Activated T-helper 17 cell treated with anti-CD3 and anti-CD28 coated beads, Interleukin-2, amount 50 U/mL, for 72 hours (primary cell): ENCODE measurements at places on chromosomes 3 and 15.

- peak; percentile 65 for ATAC-seq
These were observed 4.7 kb upstream of the TBC1D2B start for GRCh38 chr15:78082106-78082742.

DNA sequence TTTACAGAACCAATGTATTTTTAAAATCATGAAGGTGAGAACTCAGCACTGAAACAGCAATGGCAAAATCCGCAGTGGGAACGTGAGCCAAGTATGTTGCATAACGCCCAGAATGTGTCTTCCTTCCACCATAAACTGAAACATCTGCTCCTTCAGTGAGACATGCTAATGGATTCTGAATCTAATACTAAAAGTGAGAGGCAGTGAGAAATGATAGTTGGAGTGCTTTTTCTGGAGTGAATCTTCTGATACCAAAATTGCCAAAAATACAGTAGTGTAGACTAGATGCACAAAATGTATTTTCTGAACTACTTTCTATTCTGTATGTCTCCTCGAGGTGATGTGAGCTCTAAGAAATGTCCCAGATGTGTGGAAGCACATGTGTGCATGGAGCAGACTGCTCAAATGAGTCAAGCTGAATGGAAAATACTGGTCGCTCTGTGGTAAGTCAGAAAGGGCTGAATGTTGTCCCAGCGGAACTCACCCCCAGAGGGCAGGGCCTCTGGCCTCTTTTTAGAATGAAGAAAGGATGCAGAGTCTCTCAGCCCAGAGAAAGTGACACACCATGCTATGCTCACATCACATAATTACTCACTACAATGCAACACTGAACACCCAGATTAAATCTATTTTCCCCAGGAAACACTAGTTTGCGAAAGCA, 73.0 kb downstream of the ATP10A start:
- ATAC-seq, result peak; percentile 95

- ATAC-seq, result no peak
These were observed 4.1 kb downstream of the MAN2A2 start for GRCh38 chr15:90907051-90907660.

GRCh38 chr3:67349551-67350174, 304.7 kb downstream of the SUCLG2 start:
- ATAC-seq, result peak; percentile 94

GRCh38 chr3:191962324-191962723, 501.4 kb downstream of the PYDC2 start:
- ATAC-seq, result no peak

- ATAC-seq, result no peak
These were observed 12.6 kb downstream of the HAPLN3 start for GRCh38 chr15:88882785-88883184.

DNA sequence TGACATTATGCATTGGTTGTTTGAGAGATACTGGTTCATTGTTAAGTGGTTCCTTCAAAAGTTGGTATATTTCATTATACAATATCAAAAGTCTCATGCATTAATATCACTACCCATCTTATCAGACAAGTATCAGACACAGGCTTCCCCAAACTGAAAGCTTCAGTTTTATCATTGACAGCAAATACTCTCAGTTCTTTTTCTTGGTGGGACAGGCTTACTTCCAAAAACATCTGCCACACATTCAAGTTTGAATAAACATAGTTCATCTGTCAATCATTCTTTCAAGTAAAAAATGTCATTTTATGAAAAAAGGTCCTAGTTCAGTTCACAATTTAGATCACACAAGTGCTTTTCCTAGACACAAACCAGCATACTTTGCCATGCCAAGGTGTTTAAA, 280.0 kb upstream of the TRIM42 start:
- ATAC-seq, result no peak

DNA sequence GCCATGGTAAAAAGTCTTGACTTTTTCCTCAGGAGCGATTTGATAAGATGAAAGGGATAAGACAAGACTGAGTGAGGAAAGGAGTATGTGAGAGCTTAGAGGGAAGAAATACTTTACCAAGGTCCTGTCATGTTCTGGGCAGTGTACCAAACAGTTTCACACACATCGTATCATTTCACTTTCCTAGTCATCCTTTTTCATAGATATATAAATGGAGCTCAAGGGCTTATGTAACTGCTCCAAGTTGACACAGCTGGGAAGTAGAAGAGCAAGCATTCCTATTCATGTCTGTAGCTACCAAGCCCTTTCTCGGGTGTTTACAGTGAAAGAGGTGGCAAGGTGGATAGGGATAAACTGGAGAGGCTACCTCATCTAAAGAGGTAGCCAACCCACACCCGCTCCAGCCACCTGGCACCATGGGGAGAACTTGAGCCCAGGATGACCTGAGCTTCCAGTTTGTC, 57.4 kb downstream of the MRPS25 start:
- no peak for ATAC-seq

- no peak for ATAC-seq
These were observed 78.8 kb upstream of the NSMCE3 start for GRCh38 chr15:29348336-29348914.

DNA sequence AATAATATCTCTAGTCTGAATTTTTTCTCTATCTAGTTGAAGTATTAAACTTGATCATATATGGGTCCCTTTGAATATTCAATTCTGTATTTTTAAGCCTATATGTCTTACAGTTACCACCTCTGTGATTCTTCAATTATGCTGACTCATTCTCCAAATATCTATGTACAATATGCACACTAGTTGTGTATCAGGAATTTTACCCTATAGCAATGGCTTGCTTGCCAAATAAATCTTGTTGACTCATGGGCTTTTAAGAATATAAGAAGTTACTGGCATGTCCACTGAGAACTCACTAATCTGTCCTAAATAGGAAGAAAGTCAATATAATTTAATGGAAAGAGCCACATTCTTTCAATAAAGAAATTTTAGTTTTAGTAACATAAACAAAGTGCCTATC, 656.3 kb downstream of the RBMS3 start:
- ATAC-seq, result no peak

DNA sequence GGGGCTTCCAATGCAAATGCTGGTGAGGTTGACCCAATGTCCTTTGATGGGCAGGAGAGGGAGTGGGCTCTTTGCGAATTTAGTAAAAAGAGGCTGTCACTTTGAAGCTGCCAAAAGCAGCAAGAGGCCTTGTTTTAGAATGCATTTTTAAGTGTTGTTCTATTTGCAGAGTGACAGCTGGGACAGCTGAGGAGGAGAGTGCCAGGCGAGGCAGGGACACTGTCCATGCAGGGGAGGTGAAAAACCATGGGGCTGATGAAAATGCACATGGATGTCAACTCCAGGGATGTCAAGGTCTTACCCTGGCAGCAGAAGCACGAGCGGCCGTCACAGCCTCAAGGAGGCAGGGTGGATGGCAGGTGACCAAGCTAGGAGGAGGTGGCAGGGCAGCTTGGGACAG, 279.8 kb downstream of the ADAMTS17 start:
- no peak for ATAC-seq

DNA sequence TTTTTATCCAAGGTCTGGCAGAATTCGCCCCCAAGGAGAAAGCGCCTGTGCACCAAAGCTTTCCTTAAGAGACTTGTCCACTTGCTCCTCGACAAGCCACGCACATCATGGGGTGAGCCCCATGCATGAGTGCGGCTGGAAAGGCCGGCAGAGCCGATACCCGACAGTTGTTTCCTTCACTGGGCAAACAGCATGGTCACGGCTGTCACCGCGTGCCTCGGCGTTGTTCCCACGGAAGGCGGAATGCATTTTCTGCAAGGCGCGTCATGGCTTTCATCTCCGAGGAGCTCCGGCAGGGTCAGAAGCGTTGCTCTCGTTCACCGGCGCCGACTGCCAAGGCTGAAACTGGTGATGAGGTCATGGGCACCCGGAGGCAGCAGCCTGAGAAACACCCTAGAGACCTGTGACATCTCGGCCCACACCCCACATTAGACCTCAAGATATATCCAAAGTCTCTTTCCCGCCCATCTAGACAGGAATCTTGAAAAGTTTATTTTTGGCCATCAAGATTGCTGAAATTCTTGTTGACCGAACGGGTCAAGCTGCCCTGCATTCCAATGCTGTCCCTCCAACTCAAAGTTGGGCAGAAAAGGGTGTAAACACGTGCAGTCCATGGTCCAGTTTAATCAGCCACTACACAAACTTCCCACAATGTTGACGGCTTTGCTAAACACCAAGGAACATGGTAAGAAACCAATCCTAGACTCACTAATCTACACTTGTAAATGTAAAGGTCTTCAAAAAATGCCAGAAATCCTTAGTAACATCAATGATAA, 604 bp upstream of the TJP1 start:
- ATAC-seq, result no peak

GRCh38 chr3:72462595-72463011, 385.6 kb downstream of the SHQ1 start:
- ATAC-seq, result no peak

- ATAC-seq, result no peak
These were observed 64.6 kb upstream of the UBE2E1 start for GRCh38 chr3:23741036-23741706.

DNA sequence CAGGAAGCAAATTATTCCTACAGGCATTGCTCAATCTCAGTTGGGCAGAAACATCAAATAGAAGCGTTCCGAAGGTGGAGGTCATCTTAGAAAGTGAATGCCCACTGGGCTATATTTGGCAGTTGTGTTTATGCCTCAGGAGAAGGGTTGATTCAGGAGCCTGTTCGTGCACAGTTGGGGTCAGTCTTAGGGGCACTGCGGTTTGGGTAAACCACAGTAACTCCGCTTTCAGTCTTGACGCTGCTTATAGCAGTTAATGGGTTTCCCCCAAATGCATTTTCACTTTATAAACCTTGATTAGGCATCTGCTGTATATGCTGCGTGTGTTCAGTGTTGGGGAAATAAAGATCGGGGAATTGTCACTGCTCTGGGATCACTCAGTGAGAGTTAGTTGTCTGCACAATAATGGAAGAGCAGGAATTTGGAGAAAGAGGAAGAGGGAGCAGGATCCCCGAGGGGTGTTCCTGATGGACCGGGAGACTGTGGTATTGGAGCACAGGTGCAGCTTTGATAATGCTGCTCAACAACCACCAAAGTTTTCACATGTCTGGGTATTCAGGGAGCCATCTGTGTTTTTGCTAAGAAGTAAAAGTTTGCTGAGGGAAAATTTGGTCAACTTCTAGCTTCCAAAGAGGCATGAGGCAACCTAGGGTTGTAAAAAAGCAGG, 124.3 kb upstream of the EIF1B start:
- ATAC-seq, result no peak

GRCh38 chr15:58650102-58650501, 99.4 kb downstream of the ADAM10 start:
- ATAC-seq, result no peak

DNA sequence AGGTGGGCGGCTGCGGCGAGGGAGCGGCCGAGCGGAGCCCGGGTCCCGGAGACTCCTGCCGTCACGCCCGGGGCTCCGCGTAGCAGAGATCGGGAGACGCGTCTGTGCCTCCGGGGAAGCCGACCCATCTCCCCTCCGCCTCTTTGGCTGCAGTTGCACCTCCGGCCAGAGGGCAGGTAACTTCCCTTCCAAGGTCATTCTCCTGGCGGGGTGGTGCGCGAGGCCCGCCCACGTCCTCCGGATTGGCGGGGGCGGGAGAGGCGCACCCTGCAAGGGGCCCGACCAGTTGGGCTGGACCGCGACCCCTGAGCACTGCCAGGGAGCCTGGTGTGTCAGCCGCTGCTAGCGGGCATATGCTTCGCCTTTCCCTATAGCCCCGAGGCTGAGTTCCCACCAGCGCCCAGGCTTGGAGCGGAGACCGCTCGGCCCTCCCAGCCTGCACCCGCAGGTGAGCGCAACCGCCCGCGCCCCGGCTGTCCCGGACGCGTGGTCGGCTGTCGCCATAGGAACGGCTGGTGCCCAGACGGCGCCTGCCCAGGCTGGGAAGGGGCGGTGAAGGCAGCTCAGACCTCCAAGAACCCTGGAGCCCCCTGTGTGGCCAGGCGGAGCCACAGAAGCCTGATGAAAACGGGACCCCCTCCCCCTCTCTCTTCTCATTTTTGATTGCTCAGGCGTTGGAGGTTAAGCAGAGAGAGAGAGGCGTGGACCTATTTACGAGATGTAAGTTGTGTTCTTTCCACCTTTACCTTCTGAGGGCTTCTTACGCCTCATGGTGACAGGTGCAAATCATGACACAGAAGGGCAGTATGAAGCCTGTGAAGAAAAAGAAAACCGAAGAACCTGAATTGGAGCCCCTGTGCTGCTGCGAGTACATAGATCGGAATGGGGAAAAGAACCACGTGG, 453 bp downstream of the ZDHHC23 start:
- peak; percentile 51 for ATAC-seq

DNA sequence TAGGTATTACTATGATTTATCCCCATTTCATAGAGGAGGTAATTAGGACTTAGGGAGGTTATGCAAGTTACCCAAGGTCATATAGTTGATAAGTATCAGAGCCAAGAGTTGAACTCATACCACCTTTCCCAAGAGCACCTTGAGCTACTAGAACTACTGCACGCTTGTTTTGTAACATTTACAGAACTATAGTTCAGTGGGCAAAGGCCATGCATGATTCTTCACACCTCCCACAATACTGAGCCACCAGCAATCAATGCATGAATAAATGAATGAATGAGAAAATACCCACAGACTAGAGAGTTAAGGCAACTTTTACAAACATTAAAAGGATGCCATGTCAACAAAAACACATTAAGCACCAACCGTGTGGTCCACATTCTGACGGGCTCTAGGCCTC, 46.8 kb downstream of the LIPC start:
- no peak for ATAC-seq

- no peak for ATAC-seq
These were observed 190.2 kb downstream of the KLF13 start for GRCh38 chr15:31516874-31517273.

GRCh38 chr3:74267131-74267530, 347.3 kb downstream of the CNTN3 start:
- no peak for ATAC-seq

- no peak for ATAC-seq
These were observed 32.3 kb downstream of the XXYLT1 start for GRCh38 chr3:195238586-195239118.

GRCh38 chr3:40753291-40753770, 228.6 kb downstream of the ZNF621 start:
- ATAC-seq, result no peak

DNA sequence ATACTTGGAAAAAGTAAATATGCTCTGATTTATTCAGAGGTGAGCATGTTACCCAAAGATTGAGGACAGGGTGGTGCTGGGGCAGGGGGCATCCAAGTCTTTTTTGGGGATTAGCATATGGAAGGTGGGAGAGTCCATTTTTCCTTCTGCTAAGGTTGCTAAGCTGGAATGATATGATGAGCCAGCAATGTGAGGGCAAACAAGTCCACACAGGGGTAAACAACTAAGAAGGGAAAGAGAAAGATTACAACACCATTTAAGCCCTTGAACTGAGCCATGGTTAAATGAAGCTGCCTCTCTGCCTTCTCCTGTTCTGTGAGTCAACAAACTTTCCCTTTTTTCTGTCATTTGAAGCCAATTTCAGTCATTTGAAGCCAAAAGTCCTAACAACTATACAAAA, 89.0 kb downstream of the RPL22L1 start:
- ATAC-seq, result no peak

DNA sequence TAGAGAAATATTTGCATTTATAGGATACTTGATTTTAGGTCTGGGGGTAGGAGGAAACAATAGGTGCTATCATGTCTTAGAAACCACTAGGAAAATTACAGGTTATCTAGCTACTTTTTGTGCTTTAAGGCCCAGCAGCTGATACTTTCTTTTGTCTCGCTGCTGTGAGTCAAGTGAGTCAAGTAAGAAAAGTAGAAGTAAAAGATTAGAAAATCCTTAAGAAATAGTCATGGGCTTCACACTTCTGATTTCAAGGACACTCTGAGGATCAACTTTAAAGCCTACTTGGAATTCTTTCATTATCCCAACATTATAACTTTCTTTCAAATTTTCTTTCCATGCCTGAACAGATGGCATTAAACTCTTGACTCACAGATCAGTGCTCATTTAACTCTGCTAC, 95.2 kb upstream of the RBMS3 start:
- ATAC-seq, result no peak
